ENCODE measurements at places on chromosomes 13 and 19. TPM values are rescaled to one million over a fixed set of nuclear protein-coding genes. Genes with fewer than 3 reads are reported as not detected.

The B3GNT8 gene
- 0.10 TPM for total RNA-seq

The GSX1 gene
- total RNA-seq, result not detected

The PLPP2 gene
- 67.0 TPM for total RNA-seq

The ZNF100 gene
- total RNA-seq, result 12.1 TPM

The ADGRE3 gene
- not detected for total RNA-seq

- no peak for DNase-seq
These were observed 1.5 kb downstream of the RGCC start for GRCh38 chr13:41458761-41459431.

- DNase-seq, result no peak
These were observed 20.4 kb downstream of the ZNF578 start for GRCh38 chr19:52473655-52474350.

- DNase-seq, result no peak
These were observed 4.2 kb downstream of the LYL1 start for GRCh38 chr19:13098277-13099072.

DNA sequence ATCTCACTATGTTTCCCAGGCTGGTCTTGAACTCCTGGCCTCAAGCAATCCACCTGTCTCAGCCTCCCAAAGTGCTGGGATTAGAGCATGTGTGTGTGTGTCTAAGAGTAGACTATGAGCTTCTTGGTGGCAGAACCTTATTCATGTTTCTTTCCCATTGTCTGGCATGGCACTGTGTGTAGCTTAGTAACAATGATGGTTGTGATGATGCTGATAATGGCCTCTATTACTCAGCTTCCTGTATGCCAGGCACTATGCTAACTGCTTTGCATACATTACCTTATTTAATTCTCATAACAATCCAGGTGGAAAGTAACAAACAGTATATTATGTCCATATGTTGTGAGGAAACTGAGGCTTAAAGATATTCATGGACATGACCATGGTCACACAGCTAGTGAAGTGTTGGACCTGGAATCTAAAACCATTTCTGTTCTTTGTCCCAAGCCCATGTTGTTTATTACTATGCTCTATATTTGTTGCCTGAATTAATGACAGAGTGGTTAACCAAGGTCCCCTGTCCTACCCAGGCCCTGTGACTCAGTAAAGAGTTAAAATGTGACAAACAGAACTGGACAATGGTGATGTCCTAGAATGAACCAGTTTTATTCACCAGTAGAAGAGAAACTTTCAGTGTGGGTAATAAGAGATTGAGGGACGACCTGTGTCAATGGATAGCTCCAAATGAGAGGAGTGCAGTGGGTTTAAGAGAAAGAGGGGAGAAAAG, 109.6 kb downstream of the KLF5 start:
- no peak for DNase-seq

GRCh38 chr13:33775339-33776108, 42.4 kb upstream of the RFC3 start:
- no peak for DNase-seq

DNA sequence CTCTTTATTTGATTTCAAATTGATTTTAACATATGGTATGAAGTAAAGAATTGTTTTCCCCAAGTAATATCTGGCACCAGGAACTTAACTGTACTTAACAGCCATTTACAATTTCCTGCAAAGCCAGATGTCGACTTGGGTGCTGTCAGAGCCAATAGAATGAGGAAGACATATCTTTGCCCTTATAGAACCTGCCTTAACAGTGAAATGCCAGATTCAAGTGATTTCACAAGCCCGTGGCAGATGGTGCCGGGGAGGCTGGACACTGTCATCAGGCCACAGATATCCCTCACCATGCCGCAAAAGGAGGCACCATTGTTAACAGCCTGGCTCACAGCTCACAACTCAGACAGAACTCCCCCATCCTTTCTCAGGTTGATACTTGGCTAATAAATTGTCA, 48.7 kb downstream of the ESD start:
- no peak for DNase-seq

- DNase-seq, result no peak
These were observed 61.4 kb downstream of the SLC7A1 start for GRCh38 chr13:29534083-29534482.

GRCh38 chr19:7467009-7467989, 21.5 kb downstream of the PEX11G start:
- DNase-seq, result no peak

- DNase-seq, result no peak
These were observed 3.5 kb downstream of the MPV17L2 start for GRCh38 chr19:18196511-18196845.
